Stimulated activated CD8-positive, alpha-beta memory T cell treated with anti-CD3 and anti-CD28 coated beads, Interleukin-7, amount 100 ng/mL, for 24 hours (primary cell): ENCODE measurements at places on chromosomes 7 and 10.

DNA sequence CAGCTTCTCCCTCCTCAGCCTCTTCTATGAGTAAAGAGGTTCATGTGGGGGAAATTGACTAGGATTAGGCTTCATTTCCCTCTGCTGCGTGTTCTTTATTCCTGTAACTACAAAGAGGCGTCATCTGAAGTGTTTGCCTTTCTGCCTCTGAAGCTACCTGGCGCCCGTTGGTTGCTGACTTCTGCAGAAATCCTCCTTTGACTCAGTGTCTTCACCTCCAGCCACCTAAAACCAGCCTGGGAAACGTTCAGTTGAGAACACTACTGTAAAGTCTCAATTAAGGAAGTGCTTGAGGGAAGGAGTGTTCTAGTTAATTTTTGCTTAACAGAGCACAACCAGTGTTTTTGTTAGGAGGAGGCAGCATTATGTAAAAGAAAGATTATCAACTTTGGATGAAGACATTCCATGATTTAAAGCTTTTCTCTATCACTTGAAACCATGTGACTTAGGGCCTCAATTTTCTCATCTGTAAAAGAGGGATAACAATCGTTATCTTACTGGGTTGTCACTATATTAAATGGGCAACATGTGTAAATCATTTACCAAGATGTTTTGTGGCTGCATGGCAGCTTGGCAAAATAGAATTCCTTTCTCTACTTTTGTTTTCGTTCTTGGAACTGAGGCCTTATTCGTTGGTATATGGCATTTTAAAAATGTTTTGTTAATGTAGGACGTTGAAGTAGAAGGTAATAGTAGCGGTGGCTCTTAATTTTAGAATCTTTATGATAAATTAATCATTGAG, 642.9 kb downstream of the SDK1 start:
- DNase-seq = no peak

DNA sequence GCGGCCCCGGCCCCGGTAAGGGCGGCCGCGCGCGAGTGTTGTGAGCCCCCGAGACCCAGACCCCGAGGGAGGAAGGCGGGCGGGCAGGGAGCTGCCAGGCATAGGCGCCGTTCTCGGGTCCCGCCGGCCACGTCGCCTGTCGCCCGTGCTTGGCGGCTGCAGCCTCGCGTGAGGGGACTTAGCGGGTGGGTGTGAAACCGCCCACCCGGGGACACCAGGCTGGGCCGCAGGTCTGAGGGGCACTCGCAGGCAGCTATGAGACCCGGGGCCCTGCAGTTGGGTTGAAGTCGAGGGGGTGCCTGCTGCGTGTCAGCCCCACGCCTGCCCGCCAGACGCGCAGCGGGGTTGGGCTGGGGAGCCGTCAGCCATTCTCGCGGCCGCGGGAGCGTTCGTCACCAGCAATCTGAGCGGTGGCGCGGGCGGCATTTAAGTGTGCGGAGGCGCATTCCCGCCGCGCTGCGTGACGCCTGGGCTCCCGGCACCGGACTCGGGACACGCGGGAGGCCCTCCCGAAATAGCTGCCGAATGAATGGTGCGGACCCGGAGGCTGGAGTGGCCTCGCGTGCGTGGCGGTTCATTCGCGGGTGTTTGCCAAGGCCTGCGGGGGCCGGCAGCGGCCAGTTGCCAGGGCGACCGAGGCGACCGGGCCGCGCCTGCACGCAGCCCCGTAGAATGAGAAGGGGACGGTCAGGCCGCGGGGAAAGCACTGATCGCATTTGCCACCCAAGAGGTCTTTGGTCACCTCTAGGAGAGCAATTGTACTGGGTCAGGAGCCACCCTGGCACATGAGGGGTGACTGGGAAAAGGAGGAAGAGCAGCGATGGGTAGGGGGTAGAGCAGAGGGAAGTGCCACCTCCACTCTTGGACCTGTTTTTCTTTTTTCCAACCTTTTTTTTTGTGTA, 750 bp downstream of the ZNF398 start:
- DNase-seq = no peak

GRCh38 chr10:11193001-11193551, 175.4 kb downstream of the CELF2 start:
- no peak for DNase-seq

GRCh38 chr7:112167147-112167546, 39.1 kb downstream of the DOCK4 start:
- DNase-seq = no peak

- no peak for DNase-seq
Measured at GRCh38 chr10:13340626-13341376, 7.3 kb downstream of the SEPHS1 start.

GRCh38 chr7:76514926-76515771, 4.8 kb downstream of the UPK3B start:
- DNase-seq = no peak

- no peak for DNase-seq
Measured at GRCh38 chr10:29765330-29765729, 130.6 kb upstream of the SVIL start.

- no peak for DNase-seq
Measured at GRCh38 chr10:103280031-103280430, 3.1 kb downstream of the INA start.

GRCh38 chr7:2838873-2839578, 5.1 kb downstream of the GNA12 start:
- no peak for DNase-seq

DNA sequence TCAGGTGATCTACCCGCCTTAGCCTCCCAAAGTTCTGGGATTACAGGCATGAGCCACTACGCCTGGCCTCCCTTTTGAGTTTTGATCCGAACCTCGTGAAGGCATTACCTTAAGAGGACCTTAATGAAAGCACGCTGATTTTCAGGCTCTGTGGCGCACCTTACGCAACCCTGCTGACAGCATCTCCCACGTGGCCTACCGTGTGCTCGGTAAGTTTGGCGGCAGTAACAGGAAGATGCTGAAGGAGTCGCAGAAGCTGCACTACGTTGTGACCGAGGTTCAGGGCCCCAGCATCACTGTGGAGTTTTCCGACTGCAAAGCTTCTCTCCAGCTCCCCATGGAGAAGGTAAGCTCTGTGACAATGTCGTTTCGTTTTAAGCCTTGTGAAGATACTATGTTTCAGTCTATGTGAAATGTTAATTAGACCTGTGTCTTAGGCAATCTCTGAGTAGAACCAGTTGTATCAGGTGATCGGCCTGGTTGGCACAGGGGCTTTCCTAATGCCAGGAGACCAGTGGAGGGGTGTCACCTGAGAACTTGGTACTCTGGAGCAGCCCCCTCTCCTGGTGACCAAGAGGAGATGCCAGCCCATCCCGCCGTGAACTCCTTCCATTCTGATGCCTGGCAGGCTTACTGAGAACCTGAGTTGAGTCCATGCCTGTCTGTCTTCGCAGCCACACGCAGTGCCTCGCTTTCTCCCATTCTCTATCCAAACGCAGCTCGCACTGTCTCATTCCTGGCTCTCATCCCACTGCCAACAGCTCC, 43.5 kb downstream of the TRRAP start:
- DNase-seq = no peak

GRCh38 chr7:157357129-157358040, 20.6 kb downstream of the DNAJB6 start:
- DNase-seq = no peak

DNA sequence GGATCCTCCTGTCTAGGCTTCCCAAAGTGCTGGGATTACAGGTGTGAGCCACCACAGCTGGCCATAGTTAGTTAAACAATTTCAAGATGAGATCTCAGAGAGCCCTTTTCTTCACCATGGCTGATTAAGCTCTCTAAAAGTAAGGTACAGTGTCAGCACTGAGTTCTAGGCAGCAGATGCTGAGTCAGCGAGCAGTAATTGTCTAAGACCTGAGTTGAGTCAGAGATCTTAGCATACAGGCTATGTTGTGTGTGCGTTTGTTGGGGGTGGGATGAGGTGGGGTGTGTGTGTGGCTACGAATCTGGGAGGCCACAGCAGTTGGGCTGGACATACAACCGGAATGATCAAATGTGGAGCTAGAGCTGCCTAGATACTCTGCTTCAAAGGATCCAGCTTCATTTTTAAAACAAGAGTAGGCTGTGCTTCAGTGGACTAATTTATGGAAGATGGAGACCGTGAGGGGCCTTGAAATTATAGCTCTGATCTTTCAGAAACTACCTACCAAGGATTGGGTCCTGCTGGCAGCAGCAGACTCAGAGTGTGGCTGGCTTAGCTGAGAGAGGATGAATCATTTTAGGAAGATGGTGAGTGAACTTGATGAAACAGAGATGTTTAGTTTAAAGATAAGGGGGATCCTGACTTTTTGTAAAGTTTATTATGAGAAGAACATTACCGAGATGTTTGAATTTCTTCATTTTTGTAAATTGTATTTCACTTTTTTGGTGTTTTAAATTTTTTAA, 17.5 kb upstream of the MTPN start:
- DNase-seq = no peak

DNA sequence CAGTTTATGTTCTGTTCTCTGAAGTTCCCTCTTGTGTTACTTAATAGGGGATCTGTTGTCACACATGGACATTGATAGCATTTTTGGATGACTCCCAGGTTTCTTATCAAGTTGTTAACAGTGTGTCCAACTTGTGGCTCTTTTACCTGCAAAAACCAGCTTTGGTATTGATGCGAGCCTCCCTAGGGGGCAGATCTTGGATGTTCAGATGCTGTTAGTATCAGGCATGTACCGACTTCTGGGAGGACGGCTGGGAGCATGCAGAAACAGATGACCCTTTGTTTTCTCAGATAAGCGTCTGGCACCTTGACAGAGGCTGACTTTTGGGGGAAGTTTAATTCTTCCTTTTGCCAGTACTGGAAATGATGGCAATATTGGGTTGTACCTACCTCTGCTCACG, 2.2 kb downstream of the PLPP4 start:
- no peak for DNase-seq

GRCh38 chr7:155002411-155003091, 373 bp downstream of the PAXIP1 start:
- DNase-seq = peak; percentile 19

DNA sequence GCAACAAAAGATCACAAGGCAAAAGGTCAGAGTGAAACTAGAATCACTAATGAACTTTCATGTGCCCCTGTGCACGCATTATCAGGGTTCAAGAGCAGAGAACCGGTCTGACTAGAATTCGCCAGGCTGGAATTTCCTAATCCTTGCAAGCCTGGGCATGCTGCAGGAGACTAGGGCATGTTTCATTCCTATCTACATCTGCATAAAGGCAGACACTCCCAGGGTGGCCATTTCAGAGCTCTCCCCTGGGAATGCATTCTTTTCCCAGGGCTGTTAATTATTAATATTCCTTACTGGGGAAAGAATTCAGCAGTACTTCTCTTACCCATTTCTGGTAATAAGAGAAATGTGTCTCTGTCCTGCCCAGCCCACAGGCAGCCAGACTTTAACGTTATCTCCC, 90.5 kb downstream of the CDC14C start:
- DNase-seq = no peak

GRCh38 chr10:69265521-69265920, 12.8 kb upstream of the HK1 start:
- no peak for DNase-seq

- no peak for DNase-seq
Measured at GRCh38 chr7:122546496-122546895, 152.4 kb downstream of the RNF133 start.

DNA sequence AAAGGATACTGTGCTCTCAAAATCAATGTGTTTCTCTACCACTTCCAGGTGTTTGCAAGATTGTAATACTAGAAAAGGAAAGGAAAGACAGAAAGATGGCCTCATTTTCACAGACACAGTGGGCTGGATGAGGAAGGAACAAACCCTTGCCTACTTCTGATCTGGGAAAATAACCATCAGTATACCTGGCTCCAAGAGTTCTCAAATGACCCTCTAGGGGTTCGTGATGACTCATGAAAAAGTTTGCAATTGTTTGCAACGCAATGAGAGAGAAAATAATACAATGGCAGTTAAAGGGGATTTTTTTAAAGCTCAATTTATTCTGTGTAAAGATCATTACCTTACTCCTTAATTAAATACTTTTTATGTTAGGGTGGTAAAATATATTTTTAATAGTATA, 197.6 kb upstream of the INHBA start:
- no peak for DNase-seq

DNA sequence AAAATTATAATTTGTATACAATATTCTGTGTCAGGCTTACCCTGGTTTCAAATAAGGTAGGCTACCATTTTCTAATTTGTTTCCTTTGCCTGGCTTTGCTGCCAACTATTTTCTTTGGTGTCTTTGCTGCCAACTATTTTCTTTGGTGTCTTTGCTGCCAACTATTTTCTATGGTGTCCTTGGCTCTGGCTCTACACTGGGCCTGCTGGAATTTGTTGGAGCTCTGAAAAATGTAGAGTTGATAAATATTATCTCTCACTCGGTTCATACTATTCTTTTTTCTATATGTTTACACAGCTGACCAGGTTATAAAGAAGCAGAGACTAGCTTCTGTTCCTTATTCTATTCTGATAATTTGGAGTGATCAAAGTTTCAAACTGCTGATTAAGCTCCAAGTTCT, 768.0 kb upstream of the PHF14 start:
- no peak for DNase-seq

DNA sequence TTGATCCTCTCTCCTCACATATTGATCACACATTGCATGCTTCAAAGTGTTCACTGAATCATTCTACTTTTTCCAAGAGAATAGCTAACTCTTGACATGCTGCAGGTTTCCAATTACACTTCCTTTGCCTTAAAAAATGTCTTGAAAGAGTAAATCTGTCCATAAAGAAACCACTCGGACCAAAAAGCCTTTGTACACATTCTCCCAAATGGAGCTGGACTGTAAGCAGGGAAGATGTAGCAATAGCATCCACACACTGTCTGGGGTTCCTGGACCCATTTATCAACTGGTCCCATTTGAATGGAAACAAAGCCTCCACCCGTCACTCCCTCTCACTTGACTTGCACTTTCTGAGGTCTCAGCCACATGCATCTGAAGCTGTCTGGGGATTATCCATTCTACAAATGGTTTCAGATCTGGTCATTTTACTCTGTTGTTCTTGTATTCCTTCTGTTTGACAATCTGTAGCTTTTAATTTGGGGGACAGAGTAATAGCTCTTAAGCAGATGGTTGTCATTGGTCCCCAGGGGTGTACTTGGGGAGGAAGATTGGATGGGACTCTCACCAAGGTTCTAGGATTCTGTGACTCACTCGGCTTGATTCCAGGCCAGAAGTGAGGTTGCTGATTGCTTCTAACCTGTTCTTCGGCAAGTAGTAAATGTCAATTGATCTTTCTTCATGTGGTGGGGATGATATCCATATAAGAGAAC, 203.5 kb downstream of the HIBADH start:
- no peak for DNase-seq

DNA sequence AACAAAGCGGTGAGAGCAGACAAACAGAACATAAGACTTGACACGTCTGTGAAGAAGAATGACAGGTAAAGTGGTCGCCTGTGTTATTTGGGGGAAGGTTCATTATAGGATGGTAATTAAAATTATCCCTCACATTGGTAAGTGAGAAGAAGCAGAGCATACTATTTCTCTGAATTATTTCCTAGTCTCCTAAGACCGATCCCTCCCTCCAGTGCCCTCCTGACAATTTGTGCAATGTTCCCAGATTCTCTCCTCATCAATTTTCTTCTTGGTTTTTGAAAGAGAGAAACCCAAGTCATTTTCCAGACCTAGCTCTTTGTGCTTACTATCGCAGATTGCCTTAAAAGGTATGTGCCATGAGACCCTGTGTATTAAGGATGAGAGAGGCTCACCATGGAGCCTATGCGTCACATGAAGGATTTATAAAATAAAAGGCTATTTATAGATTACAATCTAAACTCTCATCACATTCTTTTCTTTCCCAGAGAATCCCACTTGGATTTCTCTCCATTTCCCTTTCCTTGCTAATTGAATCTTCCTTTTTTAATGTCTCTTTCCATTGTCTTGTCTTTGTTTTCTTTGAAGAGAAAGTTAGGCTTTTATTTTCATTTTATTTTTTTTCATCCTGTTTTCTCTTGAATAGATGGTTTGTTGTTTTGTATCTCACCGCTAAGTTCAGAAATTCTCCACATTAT, 112.0 kb downstream of the PPP1R3A start:
- DNase-seq = no peak

- no peak for DNase-seq
Measured at GRCh38 chr10:131667561-131667960, 233.2 kb upstream of the PPP2R2D start.
